ENCODE measurements at places on chromosomes 12 and 14. TPM values are rescaled to one million over a fixed set of nuclear protein-coding genes. Genes with fewer than 3 reads are reported as not detected.
A peak's percentile ranks its signal among the peaks of the same experiment; 100 is the strongest.

The KLRF2 gene
- total RNA-seq, result not detected

DNA sequence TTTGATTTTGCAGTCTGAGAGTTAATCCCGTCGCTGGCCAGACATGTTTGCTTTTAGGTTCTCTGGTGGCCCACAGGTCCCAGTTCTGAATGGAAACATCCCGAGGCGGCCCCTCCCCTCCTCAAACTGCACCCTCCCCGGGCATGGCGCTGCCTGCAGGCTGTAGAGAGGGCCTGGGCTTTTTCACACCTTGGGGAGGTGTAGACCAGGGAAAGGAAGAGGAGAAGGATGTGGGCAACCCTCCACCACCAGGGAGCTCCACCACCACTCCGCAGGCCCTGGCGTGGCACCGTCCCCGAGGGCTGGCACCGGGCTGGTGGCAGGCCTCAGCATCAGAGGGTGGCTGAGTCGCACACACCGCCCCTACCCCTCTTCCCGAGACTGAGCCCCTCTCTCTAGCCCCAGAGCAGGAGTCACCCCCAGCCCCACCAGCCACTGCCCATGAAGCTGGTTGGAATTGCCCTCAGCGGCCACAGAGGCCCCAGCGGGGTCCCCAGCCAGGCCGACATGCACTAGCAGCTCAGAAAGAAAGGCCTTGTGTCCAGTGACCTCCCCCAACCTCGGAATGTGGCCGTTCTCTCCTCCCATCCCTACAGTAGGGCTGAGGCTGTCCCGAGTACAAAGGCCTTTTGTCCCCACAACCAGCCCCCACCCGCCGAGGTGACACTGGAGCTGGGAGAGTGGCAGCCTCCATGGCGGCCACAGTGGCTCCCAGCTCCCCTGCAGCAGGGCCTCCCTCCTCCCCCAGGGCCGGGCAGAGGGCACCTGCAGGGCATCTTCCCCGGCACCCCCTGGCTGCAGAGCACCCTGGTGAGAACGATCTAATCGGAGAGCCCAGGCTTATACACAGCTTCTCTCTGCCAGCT, 23.5 kb upstream of the INF2 start:
- DNase-seq, result peak; percentile 95

- no peak for DNase-seq
These were observed at the start of gene C3AR1 for GRCh38 chr12:8065991-8066594. TSS of gene C3AR1 (minus strand) at chr12:8066359. CDS start at chr12:8060185, 6,174 bp downstream.

The SPTSSA gene
- 43.0 TPM for total RNA-seq

- no peak for DNase-seq
These were observed 4.6 kb downstream of the FOXN4 start for GRCh38 chr12:109304485-109304884.

GRCh38 chr14:105045710-105046326, 19.4 kb downstream of the GPR132 start:
- DNase-seq, result peak; percentile 94

- DNase-seq, result no peak
These were observed 163.0 kb downstream of the ATP23 start for GRCh38 chr12:58104351-58104755.

DNA sequence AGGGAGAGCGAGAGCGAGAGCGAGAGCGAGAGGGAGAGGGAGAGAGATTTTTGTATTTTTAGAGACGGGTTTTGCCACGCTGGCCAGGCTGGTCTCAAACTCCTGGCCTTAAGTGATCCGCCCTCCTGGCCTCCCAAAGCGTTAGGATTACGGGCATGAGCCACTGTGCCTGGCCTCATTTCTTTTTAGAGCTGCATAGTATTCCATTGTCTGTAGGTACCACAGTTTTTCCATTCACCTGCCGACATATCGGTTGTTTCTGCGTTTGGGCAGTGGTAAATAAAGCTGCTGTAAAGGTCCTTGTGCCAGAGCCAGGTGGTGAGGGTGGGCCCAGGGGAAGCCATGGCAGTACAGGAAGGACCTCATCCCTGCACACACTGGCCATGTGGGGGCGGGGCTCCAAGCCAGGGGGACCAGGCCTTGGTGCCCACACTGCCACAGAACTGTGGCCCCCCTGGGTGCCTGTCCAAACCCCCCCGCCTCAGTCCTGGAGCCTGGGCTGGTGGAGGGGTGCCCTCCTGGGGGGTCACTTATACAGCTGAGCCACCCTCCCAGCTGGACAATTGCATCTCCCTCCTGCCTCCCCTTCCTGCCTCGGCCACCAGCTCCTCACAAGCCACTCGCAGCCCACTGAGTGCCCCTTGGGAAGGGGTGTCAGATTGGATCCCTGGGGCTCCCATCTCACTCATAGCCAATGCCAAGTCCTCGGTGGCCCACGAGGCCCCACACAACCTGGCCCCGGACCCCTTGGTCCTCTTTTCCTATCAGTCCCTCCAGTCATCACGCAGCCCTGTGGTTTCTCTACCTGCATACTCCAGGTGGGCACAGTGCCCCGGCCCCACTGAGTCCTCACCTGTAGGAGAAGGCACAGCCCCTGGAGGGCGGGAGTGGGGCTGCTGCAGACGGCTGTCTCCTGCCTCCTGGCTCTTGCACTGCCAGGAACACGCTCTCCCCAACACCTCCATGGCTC, 1.7 kb upstream of the PUS1 start:
- no peak for DNase-seq

All from neural progenitor cell (in vitro differentiated cells).